ENCODE measurements at places on chromosomes 4 and X. TPM values are rescaled to one million over a fixed set of nuclear protein-coding genes. Genes with fewer than 3 reads are reported as not detected.

ARHGAP36 gene
- not detected for total RNA-seq

ADAM29 gene
- not detected for total RNA-seq

MED12 gene
- 16.0 TPM for total RNA-seq

PPEF1 gene
- total RNA-seq = not detected

PCDH19 gene
- not detected for total RNA-seq

TCEAL6 gene
- total RNA-seq = not detected

SLC9A7 gene
- total RNA-seq = 22.4 TPM

GPR119 gene
- not detected for total RNA-seq

ART3 gene
- 0.31 TPM for total RNA-seq

SMIM10 gene
- 0.27 TPM for total RNA-seq

DMRTC1 gene
- total RNA-seq = not detected

ANXA5 gene
- 285 TPM for total RNA-seq

TKTL2 gene
- total RNA-seq = not detected

CD38 gene
- total RNA-seq = not detected

Measured in hair follicular keratinocyte (primary cell).